ENCODE measurements at places on chromosomes 2 and 18.

GRCh38 chr2:241706537-241706936, 4.7 kb downstream of the ING5 start:
- no peak for DNase-seq

DNA sequence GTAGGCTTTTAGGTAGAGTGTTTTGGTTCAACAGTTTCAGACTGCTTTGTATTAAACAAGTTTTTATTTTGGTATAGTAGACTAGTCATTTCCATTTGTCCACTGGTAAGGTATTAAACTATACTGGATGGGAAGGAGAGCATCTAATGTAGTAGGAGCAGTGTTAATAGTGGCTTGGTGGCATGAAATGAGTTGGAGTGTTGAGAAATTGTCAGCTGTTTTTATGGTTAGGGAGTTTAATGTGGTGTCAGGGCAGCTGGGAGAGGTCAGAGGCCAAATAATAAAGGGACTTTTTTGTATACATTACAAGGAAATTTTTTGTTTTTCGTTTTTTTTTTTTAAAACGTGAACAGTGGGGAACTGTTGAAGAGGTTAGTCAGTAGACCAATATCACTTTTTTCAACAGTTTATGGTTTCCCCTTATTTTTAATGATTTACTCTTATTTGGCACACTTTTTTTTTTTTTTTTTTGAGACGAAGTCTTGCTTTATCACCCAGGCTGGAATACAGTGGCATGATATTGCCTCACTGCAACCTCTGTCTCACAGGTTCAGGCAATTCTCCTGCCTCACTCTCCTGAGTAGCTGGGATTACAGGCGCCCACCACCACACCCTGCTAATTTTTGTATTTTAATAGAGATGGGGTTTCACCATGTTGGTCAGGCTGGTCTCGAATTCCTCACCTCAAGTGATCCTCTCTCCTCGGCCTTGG, 21.2 kb downstream of the ACTR3 start:
- no peak for DNase-seq

- DNase-seq: no peak
Observed at GRCh38 chr18:56431551-56431950, 206.8 kb downstream of the TXNL1 start.

- no peak for DNase-seq
Observed at GRCh38 chr18:49055196-49055595, 104.4 kb upstream of the SMAD7 start.

DNA sequence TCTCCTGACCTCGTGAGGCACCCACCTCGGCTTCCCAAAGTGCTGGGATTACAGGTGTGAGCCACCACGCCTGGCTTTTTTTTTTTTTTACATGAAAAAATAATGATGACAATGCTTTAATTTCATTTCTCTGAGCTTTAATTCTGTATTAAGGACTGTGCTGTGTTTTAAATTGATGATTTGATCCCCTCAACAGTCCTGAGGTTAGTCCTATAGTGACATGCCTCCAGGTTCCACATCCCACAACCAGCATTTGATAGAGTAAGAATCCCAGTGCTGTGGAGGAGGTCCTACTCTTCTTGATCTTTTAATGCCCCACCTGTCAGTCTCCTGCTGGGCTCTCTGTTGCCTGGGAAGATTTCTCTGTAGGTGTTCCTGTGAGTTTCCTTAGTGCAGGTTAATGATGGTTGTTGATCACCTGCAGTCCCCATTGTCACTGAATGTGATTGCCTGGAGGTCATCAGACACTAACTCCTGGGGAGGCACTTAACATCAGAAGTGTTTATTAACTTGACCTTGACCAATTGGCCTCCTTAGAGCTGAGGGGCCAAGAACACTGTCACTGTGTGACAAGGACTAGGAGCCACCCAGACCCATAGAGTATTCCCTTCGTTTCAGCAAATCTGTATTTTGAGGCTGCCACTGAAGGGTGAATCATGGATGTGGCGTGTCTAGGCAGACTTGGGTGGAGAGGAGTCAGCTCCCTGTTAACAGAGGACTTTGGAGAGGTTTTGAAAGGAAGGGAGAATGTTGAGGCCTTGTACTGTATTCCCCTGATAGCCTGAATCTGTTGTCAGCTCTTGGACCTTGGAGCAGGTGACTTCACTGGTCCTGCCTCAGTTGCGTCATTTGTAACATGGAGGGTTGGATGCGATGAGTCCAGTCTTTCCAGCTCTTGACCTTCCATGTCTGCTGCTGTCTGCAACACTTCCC, 11.5 kb downstream of the ASAP2 start:
- DNase-seq: no peak

- no peak for DNase-seq
Observed at GRCh38 chr18:74836296-74837139, 238.8 kb downstream of the ZNF407 start.

GRCh38 chr2:149562324-149562723, 25.3 kb downstream of the MMADHC start:
- DNase-seq: no peak

- no peak for DNase-seq
Observed at GRCh38 chr2:127508631-127509034, 17.7 kb downstream of the IWS1 start.

DNA sequence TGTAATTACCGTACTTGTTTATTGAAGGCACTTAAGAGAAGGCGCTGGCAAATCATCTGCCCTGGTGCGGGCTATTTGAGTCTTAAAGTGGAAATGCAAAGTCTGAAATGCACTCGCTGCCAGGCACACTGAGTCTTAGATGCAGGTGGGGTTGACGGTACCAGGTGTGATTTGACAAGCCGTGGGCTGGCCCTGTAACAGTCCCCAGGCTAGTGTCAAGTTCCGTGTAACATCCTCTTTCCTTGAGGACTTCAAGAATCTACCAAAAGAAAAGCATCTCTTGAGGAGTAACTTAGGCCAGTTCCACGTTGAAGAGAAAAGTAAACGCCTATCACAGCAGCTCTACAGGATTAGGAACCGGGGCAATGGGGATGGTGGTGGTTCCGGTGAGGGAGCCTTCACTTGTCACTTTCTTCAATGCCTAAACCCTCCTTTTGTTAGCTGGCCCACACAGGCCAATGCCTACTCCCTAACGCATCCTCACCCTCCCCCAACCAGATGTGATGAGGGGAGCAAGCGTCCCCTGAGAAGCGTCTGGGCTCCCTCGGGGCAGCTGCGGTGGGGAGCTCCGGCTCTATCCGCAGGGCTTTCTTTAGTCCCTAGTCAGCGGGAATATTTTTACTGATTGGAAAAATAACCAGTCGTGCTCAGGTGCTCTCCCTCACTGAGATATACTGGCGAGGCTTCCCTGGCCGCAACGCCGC, 1.5 kb upstream of the UGP2 start:
- DNase-seq: peak; percentile 3

DNA sequence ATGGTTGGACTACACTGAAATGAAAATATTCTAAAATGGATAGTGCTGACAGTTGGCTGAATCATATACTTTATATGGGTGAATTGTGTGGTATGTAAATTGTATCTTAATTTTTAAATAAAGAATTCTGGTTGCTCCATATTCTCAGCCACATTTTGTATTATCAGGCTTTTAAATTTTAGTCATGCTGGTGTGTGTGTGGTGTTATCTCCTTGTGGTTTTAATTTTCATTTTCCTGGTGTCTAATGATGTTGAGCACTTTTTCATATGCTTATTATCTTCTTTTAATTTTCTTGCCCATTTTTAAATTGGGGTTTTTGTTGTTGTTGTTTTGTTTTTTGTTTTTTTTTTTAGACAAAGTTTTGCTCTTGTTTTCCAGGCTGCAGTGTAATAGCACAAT, 3.8 kb upstream of the HIBCH start:
- no peak for DNase-seq

DNA sequence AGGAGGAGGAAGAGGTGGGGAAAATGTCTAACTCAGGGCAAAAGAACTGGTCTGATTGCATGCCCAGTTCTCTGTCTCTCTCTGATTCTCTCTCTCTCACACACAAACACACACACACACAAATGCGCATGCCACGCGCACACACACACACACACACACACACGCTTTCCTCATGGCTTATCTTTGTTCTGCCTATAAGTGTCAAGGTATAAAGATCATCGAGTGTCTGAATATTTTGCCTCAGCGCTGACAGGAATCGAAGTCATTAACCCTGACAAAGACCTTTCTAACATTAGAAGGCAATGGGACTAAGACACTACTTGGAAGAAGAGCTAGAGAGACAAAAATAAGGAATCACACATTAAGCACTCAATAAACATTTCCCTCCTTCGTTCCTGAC, 497.1 kb upstream of the KLHL29 start:
- no peak for DNase-seq

- no peak for DNase-seq
Observed at GRCh38 chr2:37377187-37377532, 32.7 kb downstream of the QPCT start.

- no peak for DNase-seq
Observed at GRCh38 chr2:48319863-48320262, 210.1 kb upstream of the STON1 start.

- DNase-seq: no peak
Observed at GRCh38 chr18:48679236-48679635, 140.4 kb downstream of the CTIF start.

DNA sequence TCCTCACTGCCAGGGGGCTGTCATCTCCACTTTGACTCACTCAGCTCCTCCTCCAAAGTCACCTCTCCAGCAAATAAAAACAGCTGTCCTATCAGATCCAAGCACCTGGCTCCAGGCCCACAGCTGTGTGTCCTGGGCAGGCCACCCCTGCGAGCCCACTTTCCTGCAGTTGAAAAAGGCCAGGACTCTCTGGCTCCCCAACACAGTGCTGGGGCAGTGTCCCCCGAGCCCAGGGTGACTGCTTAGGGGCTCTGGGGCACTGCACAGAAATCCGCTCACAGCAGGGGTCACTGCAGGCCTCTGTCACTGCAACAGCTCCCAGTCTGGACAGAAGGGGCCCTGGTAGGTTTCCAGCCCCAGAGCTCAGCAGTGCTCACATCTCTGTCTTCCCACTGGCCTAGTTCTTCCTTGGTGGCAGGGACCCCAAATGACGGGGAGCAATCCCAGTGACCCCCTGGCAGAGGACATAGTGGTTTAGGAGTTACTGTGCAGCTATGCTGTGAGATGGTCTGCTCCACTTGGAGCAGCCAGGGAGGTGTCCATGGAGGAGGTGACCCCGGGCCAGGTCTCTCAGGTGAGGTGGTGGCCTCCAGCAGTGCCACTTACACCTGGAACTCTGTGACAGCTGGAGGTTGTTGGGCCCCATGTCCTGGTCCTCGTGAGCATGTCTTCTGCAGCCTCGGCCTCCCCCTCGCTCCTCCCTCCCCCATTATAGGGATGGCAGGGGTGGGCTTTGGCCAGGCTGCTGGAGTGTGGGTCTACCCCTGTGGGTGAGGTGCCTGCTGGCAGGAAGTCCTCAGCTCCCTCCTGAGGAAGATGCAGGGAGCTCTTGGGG, 35.5 kb downstream of the HS6ST1 start:
- DNase-seq: no peak

- DNase-seq: no peak
Observed at GRCh38 chr2:30165050-30165520, 18.3 kb downstream of the YPEL5 start.

DNA sequence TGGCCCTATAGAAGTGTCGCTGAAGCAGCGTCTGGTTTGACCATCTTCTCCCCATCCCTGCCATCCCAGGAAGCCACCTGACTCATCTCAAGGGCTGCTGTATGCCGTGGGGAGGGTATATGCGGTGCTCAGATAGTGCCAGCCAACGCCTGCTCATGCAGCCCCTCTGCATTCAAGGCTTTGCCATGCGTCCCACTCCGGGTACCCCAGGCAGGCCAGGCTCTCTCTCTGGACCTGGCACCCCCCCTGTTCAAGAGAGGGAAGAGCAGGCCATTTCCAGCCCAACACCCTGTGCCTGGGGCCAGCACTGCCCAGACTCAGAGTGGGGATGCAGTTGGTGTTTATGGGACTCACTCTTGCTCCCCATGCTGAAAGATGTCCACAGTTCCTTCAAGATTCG, 130.0 kb downstream of the GLI2 start:
- no peak for DNase-seq

- no peak for DNase-seq
Observed at GRCh38 chr2:54855434-54855833, 132.0 kb downstream of the EML6 start.

DNA sequence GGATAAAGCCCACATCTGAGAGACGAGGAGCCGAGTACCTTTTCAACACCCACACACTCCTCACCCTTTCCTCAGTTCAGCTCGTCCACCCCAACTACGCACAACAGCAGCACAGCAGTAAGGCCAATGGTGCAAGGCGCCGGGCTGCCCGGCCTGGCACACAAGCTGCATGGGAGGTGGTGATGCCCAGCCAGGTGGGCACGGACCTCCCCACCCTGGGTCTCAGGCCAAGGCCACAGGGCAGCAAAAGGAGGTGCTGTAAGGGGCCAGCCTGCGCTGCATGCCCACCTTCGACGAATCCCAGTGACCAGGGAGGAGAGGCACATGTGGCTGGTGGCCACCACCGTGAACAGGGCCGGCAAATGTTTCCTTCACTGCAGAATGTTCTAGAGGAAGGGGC, 36.5 kb upstream of the MLPH start:
- DNase-seq: no peak

GRCh38 chr2:96916646-96917543, 47.0 kb upstream of the SEMA4C start:
- no peak for DNase-seq

DNA sequence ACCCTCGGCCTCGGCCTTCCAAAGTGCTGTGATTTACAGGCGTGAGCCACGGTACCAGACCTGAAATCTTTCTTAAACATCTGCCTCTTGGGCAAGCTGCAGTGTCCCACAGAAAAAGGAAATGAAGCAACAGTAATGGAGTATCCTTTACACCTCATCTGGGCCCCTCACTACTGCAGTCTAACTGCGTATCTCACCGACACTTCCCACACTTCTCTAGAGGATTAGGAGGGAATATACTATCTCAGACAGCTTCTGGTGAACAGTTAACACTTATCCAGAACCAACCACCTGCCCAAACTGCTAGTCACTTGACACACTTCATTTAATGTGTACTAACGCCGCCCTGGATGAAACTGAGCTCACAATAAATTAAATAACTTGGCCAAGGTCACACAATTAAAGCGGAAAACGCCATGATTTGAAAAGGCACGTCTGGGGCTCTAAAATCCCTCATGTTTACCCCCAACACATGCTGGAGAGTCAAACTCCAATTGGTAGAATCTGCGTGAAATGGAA, 993 bp downstream of the COX7A2L start:
- no peak for DNase-seq

GRCh38 chr2:157901325-157901724, 25.2 kb upstream of the ACVR1 start:
- no peak for DNase-seq

DNA sequence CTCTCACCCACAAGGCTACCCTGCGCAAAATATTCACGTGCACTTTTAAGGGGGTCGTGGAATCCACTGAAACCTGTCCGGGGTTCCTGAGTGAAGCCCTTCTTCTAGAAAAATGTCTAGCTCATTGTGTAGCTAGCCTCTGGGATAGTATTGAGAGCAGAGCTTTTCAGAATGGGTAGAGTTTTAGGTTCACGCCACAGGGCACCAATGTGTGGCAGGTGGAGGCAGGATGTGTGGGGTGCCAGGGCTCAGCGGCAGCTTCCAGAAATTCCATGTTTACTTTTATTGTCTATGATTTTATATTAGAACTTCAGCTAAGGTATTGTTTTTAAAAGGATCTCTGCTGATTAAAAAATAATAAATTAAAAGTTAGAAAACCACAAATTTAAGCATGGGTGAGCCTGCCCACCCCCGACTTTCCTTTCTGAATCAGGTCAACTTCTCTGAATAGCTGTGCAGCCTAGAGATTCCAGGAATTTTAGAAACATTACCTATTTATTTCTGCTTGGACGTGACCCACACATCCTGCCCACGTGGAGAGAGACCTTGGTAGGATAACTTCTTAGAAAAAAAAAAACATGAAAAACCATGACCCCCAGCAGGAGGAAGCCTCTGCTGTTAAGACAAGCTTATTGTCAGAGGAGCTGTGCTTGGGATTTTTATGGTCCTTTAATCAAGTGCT, 163.7 kb downstream of the CTIF start:
- DNase-seq: no peak
